Cerebellar nuclear complex (tissue), 1 donor: ENCODE measurements at places on chromosomes 2 and 18.

DNA sequence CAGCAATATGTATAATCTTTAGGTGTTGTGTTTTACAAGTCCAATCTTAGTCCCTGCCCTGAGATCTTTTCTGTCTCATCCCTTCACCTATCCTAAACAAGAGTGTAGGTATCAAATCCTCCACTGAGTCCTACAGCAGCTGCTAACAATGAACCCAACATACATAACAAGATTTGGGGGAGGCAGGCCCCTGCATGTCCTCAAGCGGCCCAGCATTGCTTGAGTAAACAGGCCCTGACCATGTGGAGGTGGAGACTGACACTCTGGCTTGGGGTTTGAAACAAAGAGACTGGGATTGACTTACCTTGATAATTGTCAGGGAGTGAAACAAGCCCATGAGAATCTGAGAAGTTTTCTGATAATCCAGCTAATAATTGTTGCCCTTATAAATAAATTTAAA lies 213.4 kb downstream of the STK39 start:
- DNase-seq: no peak

DNA sequence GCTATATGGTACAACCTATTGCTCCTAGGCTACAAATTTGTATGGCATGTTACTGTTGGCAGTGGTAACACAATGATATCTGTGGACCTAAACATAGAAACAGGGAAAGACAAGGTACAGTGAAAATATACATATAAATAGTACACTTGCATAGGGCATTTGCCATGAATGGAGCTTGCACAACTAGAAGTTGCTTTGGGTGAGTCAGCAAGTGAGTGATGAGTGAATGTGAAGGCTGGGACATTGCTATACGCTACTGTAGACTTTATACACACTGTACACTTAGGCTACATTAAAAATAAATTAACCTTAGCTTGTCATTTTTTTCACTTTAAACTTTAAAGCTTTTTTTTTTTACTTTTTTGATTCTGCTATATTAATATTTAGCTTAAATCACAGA lies 500.0 kb upstream of the SETBP1 start:
- DNase-seq: no peak

GRCh38 chr18:9029131-9029530 lies 73.4 kb upstream of the NDUFV2 start:
- DNase-seq: no peak

GRCh38 chr2:15363142-15363541 lies 198.0 kb downstream of the NBAS start:
- DNase-seq: no peak

GRCh38 chr2:11534746-11535484 lies 1.1 kb downstream of the GREB1 start:
- DNase-seq: no peak

GRCh38 chr2:190791347-190791975 lies 89.2 kb upstream of the GLS start:
- DNase-seq: no peak

DNA sequence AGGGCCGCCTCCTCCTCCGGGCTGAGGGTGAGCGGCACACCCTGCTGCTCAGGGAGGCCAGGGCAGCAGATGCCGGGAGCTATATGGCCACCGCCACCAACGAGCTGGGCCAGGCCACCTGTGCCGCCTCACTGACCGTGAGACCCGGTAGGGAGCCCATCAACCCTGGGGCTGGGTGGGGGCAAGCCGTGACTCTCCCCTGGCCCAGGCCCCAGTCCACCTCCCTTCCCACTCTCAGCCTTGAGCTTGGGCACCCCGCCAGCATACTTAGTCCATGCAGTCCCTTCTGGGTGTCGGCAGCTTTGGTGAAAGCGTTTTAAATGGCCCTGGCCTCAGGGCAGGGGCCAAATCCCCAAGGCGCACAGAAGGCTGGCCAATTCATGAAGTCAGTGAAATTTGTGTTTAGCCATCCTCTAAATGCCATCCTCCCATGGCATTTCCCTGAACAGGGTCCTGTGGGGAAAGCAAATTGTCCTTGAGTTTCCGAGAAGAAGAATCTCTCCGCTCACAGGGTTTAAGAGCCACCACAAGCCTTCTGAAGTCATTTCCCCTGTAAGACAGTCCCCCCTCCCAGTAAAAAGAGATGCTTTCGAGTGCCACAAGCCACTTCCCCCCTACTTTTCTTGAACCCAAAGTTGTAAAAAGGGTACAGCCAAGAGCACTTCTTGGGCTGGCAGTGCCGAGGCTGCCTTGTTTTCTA lies 17.2 kb downstream of the SPEG start:
- no peak for DNase-seq

DNA sequence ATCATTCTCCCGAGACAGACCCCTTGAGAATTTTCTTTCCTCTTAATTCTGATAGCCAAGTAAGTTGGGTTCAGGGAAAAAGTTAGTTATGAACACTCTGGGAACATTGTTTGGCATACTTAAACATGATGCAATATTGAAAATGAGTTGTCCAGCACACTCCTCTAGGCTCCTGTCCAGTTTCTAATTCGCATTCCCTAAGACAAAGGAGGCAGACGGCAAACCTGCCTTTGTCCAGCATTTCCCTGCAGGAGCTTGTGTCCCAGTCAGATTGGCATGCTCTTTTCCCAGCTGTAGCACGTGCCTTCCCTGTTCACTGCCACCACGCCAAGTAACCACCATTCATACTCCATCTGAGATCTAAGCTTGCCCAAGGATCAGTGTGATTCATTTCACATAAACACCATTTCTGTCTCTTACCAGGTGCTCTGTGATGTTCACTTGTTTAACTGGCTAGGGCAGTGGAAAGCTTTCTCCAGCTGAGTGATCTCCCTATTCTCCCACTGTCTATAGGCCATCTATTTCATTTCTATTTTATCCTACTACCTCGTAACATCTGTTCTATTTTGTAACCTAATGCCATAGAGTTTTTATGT lies 150.0 kb upstream of the EPB41L3 start:
- DNase-seq: no peak

DNA sequence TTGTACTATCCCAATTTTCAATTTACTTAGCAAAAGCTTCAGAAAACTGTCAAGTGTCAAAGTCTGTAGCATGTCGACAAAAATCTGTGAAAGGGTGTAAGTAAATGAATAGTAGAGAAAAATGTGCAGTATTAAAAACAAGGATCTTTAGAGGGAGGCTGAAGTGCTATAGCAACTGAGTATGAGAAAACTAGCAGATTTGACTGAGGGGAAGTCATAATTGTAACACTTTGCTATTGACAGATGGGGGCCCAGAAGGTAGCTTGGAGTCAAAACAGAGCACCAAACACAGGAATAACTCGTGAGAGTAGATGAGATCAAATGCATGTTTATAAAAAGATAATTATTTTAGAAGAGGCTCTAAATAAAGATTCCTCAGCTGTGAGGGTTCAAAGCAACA lies 657.7 kb downstream of the TMEM182 start:
- no peak for DNase-seq

DNA sequence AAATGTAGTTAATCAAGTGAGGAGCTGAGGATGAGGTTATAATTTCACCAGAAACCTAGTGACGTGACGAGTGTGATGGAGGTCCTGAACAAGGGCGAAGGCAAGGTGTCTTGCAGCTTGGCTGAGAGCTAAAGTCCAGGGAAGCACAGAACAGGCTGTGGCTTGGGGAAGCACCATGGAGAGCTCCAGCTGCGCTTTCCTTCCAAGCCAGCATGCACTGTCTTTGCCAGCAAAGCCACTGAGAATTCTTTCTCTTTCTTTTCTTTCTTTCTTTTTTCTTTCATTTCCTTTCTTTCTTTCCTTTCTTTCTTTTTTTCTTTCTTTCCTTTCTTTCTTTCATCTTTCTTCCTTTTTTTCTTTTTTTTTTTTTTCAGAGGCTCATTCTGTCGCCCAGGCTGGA lies 239.3 kb downstream of the FBXO15 start:
- DNase-seq: no peak

DNA sequence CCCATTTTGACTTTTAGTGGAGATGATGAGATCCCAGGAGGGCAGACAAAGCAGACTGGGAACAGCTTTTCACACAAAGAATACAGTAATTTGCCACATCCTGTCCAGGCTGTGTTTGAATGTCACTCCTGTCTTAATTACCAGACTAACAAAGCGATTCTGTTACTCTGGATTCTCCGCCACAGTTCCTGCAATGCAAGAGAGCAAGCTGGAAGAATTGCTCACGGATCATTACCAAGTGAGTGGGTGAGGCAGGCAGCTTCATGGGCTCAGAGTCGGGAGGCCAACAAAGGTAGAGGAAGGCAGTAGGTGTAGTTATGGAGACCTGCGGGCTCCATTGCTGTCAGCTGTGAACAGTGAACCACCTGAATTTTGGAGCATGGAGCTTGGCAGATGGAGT lies 250.5 kb upstream of the ATP5MC3 start:
- no peak for DNase-seq

- DNase-seq: no peak
Observed at GRCh38 chr2:229350117-229350805, 79.2 kb upstream of the PID1 start.

- DNase-seq: no peak
Observed at GRCh38 chr2:127080938-127081755, 25.8 kb downstream of the BIN1 start.

DNA sequence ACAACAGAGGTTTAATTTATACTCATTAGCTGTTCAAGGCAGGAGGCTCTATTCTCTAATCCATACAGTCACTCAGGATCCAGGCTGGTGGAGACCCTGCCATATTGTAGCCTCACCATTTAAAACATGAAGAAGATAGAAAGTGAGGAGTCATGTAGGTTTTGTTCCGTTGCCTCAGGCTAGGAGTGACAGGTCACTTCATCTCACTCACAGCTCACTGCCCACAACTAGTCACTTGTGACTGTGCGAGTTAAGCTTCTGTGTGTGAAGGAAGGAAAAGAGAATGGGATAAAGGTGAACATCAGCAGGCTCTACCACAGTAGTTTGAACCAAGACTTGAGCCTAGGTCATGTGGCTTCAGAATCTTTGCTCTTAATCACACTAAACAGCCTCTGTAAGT lies 9.0 kb upstream of the IGFBP2 start:
- DNase-seq: no peak

DNA sequence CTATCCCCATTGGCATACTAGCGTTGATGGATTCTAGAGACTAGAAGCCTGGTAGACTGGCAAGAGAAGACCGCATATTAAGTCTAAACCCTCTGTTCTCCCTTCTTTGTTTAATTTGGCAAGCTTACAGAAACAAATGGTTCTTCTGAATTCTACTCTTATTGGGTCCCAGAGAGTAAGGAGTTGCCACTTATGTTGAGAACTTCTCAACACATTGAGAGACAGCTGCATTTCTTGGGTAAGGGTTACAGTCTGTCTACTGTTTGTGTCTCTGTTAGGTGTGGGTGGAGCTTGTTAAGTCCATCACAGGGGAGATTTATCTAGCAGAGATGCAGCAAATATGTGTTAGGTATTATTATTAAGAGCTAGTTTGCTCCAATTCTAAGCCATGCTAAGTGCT lies 435.8 kb upstream of the MEIS1 start:
- no peak for DNase-seq

DNA sequence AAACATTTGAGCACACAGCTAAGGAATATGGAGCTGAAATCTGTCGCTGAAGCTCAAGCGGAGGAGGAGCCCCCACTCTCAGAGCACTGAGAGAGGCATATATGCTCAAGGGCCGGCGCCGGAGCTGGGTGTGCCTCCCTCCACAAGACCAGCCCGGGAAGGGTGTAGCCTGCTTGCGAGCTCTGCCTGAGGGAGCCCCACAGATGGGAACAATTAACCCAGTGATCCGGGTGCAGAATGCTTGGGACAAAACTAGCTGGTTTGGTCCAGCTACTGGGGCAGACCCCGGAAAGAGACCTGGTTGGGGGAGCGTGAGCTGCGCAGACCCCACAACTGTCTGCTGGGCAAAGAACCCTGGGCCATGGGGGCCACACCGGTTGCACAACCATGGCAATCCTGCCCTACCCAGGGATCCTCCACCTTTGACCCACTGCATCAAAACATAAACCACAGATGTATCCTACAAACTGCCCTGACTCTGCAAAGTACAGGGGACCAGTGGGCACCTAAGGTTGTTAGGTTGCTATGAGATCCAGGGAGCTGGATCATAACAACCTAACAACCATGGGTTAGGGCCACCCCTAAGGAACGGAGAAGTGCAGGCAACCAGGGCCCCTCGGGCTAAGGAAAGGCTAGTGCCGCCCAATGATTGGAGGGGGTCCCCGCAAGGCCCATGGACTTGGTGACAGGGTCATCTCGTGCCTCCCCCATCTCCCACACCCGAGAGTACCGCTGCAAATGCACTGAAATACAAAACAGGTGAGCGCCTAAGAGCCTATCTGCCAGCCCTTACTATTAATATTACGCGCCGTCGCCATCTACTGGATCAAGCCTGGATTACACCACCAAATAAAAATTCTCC lies 53.4 kb upstream of the SCN1A start:
- DNase-seq: no peak

GRCh38 chr2:2613279-2614199 lies 282.5 kb upstream of the MYT1L start:
- peak; percentile 81 for DNase-seq

DNA sequence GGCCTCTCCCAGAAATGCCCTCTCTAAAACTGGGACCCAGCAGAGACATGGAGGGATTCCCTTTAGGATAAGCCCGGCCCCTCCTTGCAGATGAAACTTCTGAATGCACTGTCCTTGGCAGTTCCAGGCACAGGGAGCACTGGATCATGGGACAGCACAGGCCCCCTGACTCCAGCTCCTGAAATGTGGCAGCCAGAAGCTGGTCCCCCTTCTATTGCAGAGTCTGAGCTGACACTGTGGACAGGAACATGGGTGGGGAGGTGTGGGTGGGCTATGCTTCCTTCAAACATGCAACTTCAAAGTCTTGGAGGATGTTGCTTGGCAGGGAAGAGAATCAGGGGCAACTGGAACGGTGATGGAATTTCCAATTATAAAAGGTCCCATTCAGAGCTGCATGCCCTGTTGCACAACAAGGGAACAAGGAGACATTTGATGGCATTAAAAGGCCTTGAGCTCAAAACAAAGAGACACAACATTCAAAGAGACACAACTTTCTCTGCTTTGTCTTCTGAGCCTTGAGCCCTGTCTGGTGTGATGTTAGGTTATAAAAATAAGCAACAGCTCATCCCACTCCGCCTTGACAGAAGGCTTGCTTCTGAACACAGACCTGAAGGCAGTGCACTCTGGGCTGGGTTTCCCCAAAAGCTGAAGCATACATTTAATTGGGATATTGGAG lies 239.0 kb downstream of the OSR1 start:
- DNase-seq: no peak

GRCh38 chr2:39516347-39517101 lies 79.4 kb upstream of the MAP4K3 start:
- peak; percentile 48 for DNase-seq

GRCh38 chr2:76193089-76193488 lies 482.4 kb upstream of the GCFC2 start:
- no peak for DNase-seq

- no peak for DNase-seq
Observed at GRCh38 chr2:111057721-111058120, 63.0 kb upstream of the BCL2L11 start.

GRCh38 chr18:50373561-50374219 lies 1.2 kb upstream of the SKA1 start:
- no peak for DNase-seq

- no peak for DNase-seq
Observed at GRCh38 chr2:63698786-63699548, 110.2 kb downstream of the MDH1 start.
